NT2/D1 (cell line): ENCODE measurements at places on chromosomes 16 and 17.
A peak's percentile ranks its signal among the peaks of the same experiment; 100 is the strongest.

- DNase-seq = no peak
Observed at GRCh38 chr16:55411231-55411630, 67.8 kb upstream of the MMP2 start.

DNA sequence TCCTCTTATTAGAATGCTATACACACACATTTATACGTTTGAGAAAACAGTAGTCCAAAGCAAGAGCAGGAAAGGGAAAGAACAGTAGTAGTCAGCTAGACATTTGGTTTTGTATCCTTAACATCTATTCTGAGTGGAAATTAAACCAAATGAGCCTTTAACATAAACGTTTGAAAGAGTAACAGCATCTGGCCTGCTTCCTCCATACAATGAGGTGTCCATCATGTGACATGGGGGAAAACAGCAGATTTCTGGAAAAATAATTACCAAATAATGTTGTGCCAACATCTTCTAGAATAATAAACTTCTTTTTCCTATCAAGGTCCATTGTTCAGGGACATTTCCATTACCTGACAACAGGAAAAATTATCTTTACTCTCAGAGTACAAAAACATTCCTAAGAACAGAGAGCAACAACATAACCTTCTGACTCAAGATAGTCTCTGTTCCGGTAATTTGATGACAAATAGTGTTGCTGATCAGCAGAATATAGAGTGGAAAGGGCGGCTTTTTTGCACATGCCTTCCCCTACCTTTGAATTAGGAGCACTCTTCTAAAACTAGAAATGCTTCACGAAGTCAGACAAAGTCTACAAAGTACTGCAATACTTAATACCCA lies 20.2 kb downstream of the CYTH1 start:
- DNase-seq = no peak

- no peak for DNase-seq
Observed at GRCh38 chr16:54632322-54633220, 298.1 kb upstream of the IRX5 start.

DNA sequence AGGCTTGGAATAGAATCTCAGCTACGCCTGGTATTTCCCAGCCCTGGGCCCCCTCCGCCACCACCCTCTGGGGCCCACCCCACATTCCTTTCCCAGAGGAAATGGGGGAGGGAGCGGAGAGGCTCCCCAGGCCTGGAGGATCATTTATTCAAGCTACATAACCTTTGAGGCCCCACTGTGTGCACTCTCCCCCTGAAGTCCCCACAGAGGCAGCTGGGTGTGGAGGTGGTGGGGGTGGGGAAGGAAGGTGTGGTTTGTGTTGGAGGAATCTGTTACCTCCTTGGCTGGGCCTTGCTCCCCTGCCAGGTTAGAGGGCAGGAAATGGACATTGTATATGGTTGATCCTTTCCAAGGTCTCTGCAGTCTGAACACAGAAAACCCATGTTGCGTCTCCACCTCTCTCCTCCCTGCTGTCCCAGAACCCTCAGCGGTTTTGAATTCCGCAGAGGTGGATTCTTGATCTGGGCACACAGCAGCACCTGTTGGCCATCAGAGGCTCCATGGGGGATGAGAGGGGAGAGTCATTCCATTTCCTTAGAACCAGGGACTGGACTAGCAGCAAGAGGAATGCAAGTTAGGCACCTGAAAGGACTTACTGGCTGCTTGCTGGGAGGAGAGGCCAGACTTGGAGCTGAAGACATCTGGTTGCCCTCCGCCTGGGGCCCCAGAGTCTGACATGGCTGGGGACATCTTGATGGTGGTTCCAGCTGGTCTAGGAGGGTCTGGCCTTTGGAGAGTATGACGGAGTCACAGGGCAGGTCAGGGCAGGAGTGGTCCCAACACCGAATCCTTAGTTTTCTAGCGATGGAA lies 23.0 kb downstream of the ARHGAP23 start:
- DNase-seq = peak; percentile 80

DNA sequence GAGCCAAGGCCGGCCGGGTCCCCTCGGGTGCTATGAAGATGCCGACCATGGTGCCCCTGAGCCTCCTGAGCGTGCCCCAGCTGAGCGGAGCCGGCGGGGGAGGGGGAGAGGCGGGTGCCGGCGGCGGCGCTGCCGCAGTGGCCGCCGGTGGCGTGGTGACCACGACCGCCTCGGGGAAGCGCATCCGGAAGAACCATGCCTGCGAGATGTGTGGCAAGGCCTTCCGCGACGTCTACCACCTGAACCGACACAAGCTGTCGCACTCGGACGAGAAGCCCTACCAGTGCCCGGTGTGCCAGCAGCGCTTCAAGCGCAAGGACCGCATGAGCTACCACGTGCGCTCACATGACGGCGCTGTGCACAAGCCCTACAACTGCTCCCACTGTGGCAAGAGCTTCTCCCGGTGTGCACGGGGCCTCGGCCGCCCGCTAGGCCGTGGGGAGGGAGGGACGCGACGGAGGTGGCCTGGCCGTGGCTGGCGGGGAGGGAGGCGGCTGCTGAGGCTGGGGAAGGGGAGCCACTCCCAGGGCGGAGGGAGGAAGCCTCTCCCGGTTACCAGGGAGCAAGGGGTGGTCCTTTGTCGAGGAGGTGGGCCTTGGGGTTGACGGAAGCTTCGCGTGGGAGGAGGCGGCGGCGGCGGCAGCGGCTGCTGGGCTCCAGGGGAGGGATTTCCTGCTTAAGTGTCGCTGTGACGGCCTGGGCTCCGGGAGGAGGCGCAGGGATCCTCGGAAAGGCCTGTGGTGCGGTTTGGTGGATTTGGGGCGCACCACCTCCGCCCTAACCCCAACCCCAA lies 1.3 kb downstream of the MAZ start:
- no peak for DNase-seq

DNA sequence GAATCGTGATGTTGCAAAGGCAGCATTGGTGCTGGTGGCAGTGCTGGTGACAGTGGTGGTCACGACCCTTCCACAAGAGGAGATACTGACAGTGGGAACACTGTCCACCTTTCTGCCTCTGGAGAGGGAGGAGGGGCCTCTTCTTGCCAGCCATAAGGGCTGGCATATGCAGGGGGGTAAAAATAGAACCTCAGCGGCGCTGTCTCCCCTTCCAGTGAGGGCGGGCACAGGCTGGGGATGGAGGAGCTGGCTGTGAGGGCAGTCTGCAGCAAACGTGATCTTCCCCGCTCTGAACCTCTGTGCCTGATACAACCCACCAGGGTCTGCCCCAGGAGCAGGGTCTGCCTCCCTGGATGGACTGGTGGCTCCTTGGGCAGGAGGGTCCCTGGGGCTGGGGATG lies 3.4 kb downstream of the RAP1GAP2 start:
- no peak for DNase-seq

GRCh38 chr16:30548416-30549253 lies 9.5 kb downstream of the ZNF764 start:
- DNase-seq = no peak

GRCh38 chr16:78596996-78597422 lies 497.6 kb downstream of the WWOX start:
- no peak for DNase-seq

DNA sequence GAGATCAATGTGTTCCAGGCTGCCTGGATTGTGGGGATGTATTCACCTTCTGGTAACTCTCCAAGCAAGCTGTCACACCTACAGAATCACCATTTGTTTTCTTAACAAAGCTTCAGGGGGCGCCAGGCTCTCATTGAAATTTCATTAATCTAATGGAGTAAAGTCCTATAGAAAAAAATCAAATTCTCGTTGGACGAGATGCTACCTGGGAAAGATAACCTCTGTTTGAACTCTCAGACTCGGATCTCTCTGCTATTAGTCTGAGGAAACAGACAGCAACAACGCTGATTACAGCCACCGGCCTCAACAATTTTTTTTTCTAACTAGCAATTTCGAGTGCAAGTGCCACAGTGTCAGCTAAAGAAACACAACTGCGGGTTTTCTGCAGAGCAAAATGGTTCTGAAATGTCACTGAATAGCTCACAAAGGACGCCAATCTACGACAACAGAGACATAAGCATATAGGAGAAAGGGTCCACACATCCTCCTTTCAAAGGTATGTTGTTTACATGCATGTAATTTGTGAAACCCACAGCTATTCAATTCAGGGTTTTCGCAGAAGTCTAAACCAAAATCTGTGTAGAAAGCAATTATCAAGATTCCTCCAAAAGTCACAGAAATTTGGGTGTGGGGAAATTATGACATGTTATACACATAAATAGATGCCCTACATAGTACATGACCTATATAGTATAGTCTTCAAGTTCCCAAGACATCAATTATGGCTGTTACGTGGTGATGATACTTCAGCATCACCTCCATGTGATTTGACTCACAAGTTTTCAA lies 135.8 kb downstream of the SKAP1 start:
- no peak for DNase-seq

DNA sequence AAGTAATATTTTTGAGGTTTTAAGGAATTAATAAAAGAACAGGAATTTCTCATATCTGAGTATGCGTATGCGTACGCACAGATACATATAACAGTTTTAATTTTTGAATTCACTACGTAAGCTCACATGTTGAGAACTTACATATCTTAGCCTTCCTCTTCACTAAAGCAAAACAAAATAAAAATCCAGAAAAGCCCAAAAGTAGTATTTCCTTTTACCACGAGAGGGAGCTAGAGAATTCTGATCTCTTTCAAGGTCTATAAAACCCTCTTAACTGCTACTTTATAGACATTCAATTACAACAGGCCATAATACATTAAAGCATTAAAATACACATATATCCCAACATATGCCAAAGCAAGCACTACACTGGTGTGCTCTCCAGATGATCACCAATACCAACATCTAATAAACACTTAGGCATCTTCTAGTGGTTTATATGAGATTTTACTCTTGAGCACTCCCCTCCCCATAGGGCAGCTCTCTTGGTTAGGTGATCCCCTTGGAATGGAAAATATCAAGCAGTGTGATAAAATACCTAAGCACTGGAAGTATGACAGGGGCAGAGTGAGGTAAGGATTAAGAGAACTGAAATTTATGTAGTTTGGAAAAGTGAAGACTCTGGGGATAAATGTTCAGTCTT lies 94.0 kb downstream of the SKAP1 start:
- DNase-seq = peak; percentile 38

DNA sequence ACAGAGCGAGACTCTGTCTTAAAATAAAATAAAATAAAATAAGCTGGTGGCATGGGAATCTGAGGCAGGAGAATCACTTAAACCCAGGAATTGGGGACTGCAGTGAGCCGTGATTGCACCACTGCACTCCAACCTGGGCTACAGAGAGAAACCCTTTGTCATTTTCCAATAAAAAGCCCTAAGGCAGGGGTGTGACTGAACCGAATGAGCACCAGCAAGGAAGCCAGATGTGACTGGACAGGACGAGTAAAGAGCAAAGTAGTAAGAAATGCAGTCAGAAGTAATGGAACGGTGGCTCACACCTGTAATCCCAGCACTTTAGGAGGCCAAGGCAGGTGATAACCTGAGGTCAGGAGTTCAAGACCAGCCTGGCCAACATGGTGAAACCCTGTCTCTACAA lies 3.8 kb upstream of the RPL23 start:
- DNase-seq = no peak
